A673 (cell line): ENCODE measurements at places on chromosomes 12 and 14. TPM values are rescaled to one million over a fixed set of nuclear protein-coding genes. Genes with fewer than 3 reads are reported as not detected.

GRCh38 chr14:30848449-30849240 is 25.7 kb upstream of the COCH start:
- H3K4me1 ChIP-seq = no peaks in the 10 kb centered on the region
- H3K4me3 ChIP-seq = no peak overlapping the region

DNA sequence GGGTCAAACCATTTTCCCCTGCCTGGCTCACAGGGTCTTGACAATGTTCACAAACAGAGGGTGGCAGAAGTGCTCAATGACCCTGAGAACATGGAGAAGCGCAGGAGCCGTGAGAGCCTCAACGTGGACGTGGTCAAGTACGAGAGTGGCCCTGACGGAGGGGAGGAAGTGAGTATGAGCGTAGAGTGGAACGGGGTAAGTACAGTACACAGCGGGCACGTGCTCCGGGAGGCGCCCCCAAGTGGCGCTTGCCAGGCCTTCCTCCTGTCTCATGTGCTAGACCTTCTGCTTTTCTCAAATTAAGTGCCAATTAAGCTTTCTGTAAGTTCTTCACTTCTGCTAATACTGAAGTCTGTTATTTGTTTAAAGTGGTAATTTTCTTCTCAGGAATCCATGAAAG is 35.9 kb downstream of the XRCC3 start:
- H3K4me3 ChIP-seq = no peak overlapping the region
- no peak overlapping the region for H3K27ac ChIP-seq
- H3K27me3 ChIP-seq = no peaks in the 10 kb centered on the region

- peaks cover 59% of the 10 kb centered on the region for H3K4me1 ChIP-seq
- H3K27me3 ChIP-seq = no peaks in the 10 kb centered on the region
- H3K36me3 ChIP-seq = no peaks in the 10 kb centered on the region
- H3K4me3 ChIP-seq = no peak overlapping the region
- H3K27ac ChIP-seq = no peak overlapping the region
Measured at GRCh38 chr12:90102957-90103652, 394.5 kb upstream of the ATP2B1 start.

GRCh38 chr12:91561301-91561957 is 378.8 kb upstream of the DCN start:
- no peak overlapping the region for H3K27ac ChIP-seq
- H3K4me3 ChIP-seq = no peak overlapping the region
- H3K27me3 ChIP-seq = no peaks in the 10 kb centered on the region
- H3K4me1 ChIP-seq = no peaks in the 10 kb centered on the region
- H3K36me3 ChIP-seq = no peaks in the 10 kb centered on the region
- DNase-seq = no peak

Gene DIO3
- not detected in 2 replicates for total RNA-seq

DNA sequence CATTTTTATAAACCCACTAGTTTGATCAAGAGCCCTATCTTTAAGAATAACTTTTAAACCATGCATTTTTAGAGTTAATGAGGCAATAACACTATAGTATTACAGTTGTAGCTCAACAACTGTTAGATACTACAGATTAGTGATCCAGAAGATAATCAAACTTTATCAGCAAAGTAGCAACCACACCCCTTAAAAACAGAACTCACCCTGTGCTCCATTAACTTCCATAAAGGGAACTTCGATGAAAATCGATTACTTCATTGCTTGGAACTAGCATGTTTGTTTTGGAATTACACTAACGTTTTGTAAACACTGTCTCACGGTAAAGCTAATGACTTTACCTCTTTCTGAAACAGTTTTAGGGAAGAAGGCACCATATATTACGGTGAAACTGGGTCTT is 1.4 kb downstream of the SGPP1 start:
- no peak for DNase-seq
- H3K27ac ChIP-seq = no peak overlapping the region
- H3K4me1 ChIP-seq = no peaks in the 10 kb centered on the region
- H3K36me3 ChIP-seq = no peaks in the 10 kb centered on the region
- H3K27me3 ChIP-seq = no peaks in the 10 kb centered on the region

Gene SPIC
- not detected in 2 replicates for total RNA-seq

Gene OVCH1
- 0.09 TPM in 1 of 2 replicates, not detected in the other for total RNA-seq

GRCh38 chr12:93314177-93314497 is 63.6 kb upstream of the NUDT4 start:
- H3K36me3 ChIP-seq = no peaks in the 10 kb centered on the region
- peaks cover 7% of the 10 kb centered on the region for H3K4me1 ChIP-seq
- no peak overlapping the region for H3K4me3 ChIP-seq
- no peaks in the 10 kb centered on the region for H3K27me3 ChIP-seq
- H3K27ac ChIP-seq = no peak overlapping the region

Gene TNS2
- 3.4 and 6.1 TPM in 2 replicates for total RNA-seq

DNA sequence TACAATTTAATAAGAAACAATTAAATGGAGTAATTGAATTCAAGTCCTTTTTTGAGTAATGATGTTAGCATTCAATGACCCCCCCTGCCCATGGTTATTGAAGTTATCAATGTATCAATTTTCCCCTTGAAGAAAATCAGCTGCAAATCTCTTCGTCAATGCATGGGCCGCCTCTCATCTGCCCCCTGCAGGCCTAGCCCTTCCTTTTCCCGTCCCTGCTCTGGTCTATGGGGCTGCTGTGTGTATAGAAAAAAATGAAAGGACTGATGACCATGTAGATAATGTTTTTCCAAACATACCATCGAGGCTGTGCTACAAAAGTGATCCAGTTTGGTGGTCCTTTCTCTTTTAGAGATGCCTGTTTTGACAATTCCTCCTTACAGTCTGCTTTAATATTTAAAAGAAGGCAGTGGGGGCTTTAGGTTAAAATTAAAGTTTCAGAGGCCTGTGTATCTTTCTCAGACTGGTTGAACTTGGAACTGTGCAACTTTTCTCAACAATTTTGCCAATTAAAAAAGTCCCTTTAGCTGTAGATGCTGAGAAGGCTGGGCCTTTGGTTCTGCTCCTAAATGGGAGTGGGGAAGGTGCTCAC is 98.4 kb downstream of the APAF1 start:
- DNase-seq = peak; percentile 67
- H3K36me3 ChIP-seq = no peaks in the 10 kb centered on the region
- H3K4me3 ChIP-seq = no peak overlapping the region
- H3K27me3 ChIP-seq = no peaks in the 10 kb centered on the region
- H3K4me1 ChIP-seq = peaks cover 18% of the 10 kb centered on the region

Gene BCL11B
- 80.6 and 81.3 TPM in 2 replicates for total RNA-seq

Gene PTHLH
- 1.5 and 2.4 TPM in 2 replicates for total RNA-seq

Gene FITM1
- 0.48 TPM in 1 of 2 replicates, not detected in the other for total RNA-seq

DNA sequence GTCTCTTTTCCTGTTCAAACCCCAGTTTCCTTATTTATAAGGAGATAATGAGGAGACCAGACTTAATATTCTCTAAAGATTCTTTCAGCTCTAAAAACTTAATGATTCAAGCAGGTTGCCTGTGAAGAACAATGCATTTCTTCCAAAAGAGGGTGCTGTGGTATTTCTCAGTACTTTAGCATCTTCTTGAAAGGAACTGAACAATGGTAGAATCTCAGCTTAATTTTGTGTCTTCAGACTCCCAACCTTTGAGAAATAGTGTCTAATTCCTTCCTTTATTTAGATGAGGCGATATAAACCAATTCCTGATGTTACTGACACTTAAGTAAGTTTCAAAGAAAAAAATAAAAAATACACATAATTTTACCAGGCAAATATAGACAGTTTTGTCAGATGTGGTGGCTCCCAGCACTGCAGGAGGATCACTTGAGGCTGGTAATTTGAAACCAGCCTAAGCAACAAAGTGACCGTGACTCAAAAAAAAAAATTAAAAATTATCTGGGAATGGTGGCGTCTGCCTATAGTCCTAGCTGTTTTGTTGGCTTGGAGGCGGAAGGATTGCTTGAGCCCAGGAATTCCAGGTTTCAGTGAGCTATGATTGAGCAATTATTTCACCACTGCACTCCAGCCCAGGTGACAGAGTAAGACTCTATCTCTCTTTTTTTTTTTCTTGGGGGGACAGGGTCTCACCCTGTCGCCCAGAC is 76.9 kb upstream of the PSMA6 start:
- H3K36me3 ChIP-seq = no peaks in the 10 kb centered on the region
- H3K27me3 ChIP-seq = no peaks in the 10 kb centered on the region
- no peak overlapping the region for H3K27ac ChIP-seq

GRCh38 chr14:30564868-30565248 is 5.9 kb downstream of the G2E3 start:
- no peaks in the 10 kb centered on the region for H3K27me3 ChIP-seq
- no peak overlapping the region for H3K4me3 ChIP-seq
- DNase-seq = no peak

DNA sequence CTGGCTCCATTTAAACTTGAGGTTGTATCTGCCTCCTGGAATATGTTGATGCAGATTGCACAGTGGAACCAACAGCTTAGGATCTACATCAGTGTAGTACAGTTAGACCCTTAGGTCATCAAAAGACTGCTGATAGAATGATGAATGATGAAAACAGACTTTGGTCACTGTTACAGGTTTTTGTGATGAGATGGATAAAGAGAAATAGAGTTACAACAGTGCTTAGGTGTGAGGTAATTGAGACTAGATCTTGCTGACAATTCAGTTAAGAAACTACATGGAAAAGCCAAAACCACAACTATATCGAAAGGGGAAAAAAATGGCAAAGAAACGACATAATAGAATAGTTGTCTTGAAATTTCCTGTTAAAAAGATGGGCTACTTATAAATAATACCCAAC is 145.7 kb upstream of the LMNTD1 start:
- H3K27ac ChIP-seq = no peak overlapping the region
- H3K27me3 ChIP-seq = no peaks in the 10 kb centered on the region
- no peaks in the 10 kb centered on the region for H3K4me1 ChIP-seq
- no peaks in the 10 kb centered on the region for H3K36me3 ChIP-seq

Gene RIMBP2
- total RNA-seq = 0.95 and 1.0 TPM in 2 replicates

DNA sequence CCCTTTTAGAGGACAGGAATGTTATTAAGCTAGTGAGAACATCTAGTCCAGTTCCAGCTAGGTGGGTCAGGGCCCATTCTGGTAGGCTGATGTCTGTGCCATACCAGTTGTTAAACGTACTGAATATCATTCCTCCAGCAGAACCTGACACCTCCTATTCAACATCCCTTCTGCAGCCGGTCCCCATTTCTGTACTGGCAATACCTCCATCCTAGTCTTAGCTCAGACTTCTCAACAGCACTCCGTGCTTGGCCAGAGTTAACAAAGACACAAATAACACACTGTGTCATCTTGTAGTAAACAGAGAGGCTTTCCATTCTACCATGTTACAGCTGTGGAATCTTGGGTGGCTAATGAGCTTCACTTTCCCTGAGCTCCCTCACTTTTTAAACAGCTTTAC is 94.3 kb upstream of the PDE3A start:
- no peaks in the 10 kb centered on the region for H3K36me3 ChIP-seq
- no peaks in the 10 kb centered on the region for H3K27me3 ChIP-seq
- no peak overlapping the region for H3K4me3 ChIP-seq
- no peak overlapping the region for H3K27ac ChIP-seq

Gene PTPRR
- 0.22 TPM in 1 of 2 replicates, not detected in the other for total RNA-seq

Gene KRT83
- total RNA-seq = not detected in 2 replicates

DNA sequence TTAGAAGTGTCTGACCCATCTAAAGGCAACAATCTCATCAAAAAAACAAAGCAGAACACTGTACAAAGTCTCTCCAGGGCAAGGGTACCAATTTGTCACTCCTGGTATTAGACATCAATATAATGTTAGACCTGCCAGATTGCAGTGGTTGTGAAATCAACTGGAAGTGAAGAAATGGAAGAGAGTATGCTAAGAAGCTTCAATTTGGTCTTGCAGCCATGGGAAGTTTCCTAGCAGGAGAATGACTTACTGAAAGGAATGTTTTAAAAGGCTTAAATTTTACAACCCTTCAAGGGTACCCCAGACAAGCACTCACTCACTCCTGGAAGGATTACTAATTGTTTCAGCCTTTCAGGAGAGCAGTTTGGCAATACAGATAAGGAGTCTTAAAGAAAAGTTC is 18.9 kb downstream of the LLPH start:
- no peaks in the 10 kb centered on the region for H3K36me3 ChIP-seq
- no peak overlapping the region for H3K27ac ChIP-seq

GRCh38 chr12:32947206-32948067 is 50.9 kb upstream of the PKP2 start:
- H3K4me1 ChIP-seq = no peaks in the 10 kb centered on the region
- no peaks in the 10 kb centered on the region for H3K27me3 ChIP-seq
- H3K4me3 ChIP-seq = no peak overlapping the region
- no peak overlapping the region for H3K27ac ChIP-seq
